Right ventricle myocardium inferior (tissue), 1 donor: ENCODE measurements at places on chromosomes 2 and 18.

DNA sequence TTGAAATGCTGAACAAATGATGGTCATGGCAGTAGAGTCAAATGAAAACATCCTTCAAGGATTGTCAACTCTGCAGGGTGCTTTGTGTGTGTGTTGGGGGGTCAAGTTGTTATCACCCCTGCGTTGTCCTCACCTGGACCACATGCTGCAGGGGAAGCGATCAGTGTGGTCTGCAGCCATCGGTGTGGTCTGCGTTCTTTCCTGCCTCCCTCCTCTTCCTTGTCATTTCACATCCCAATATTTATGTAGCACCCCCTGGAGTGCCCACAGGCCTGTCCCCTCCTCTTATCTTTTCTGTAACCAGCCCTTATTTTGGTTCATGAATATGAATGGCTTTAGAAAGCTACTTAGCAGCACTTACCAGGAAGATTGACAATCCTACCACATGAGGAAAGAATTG, 38.9 kb downstream of the UGP2 start:
- DNase-seq, result no peak

DNA sequence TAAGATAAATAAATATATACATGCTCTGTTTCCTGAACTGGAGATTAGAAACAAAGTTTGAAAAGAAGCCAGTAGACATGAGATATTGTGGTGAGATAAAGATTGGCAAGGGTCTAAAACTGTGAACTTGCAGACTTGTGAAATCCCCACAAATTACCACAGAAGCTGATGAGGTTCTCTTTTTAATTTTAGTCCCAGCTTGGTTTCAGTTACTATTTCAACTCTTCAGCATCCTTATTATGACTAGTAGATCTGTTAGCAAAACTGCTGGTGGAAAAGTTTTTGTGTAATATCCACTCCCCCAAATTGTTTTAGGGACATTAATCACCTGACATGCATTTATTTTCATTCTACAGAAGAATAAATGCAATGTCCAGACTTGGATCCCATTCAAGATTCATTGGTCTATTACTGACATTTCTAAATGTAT, 20.8 kb downstream of the RASGRP3 start:
- DNase-seq, result no peak

- no peak for DNase-seq
Observed at GRCh38 chr18:12012697-12013096, 31.4 kb downstream of the IMPA2 start.

- no peak for DNase-seq
Observed at GRCh38 chr2:177754492-177754873, 318.1 kb downstream of the PDE11A start.

DNA sequence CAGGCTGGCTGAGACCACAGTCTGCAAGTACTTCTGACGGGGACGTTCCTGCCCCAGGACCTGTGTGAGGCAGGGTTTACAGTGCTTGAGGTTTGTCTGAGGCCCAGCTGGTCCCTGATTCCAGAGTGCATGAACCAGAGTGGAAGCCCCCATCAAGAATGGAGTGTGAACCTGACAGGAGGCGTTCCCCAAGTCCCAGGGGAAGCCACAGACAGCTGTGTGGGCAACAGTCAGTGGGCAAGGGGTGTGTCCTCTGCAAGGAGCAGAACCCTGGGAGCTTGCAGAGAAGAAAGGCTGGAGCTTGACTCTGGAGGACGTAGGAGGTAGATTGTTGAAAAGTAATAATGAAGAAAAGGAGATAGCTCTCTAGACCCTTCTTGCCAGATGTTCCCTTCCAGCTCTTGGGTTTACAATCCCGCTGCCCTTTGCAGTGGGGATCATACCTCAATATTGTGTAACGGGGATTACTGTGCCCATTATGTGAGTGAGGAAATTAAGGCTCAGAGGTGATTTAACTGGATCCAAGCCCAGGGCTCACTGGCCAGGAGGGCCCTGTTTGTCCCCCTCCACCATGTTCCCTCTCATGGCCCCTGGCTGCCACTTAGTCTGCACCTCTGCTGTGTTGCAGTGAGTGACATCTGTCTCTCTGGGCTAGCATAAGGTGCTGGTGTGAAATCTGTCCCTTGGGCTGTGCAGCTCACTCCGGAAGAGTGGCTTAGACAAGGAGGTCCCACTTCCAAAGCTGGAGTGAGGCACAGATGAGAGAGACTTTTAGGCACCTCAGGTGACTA, 6.2 kb downstream of the DBI start:
- no peak for DNase-seq

- DNase-seq, result no peak
Observed at GRCh38 chr2:741195-741496, 63.9 kb upstream of the TMEM18 start.

DNA sequence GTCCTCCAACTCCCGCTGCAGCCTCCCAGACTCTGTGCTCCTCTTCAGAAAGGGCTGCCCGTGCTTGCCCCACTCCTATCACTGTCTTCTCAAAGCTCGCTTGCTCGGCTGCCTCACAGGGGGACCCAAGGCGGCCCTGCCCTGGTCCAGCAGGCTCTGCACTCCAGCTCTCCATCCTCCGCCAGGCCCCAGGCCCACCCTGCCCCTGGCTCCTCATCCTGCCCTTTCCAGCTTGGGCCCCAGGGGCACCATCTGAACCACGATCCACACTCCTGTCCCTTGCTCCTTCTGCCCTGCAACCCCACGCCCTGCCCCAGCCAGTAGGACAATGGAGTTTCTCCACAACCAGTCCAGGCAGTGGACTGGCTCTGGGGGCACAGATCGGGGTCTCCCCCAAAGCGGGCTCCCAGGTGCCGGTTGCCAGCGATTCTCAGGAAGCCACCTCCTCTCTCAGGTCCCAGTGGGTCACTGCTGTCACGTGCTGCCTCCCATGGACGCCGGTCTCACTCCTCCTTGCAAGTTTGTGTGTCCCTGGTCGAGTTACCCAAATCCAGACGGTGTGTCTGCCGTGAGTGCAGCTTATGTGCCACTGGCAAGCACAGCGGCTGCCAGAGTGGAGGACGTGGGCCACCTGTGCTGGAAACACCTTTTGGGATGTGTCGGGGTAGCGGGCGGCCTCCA, 238.5 kb downstream of the HDAC4 start:
- DNase-seq, result no peak

GRCh38 chr2:144942516-144943256, 422.8 kb upstream of the ZEB2 start:
- DNase-seq, result no peak

GRCh38 chr2:176553685-176554100, 284.5 kb downstream of the MTX2 start:
- peak; percentile 86 for DNase-seq

- no peak for DNase-seq
Observed at GRCh38 chr2:5026571-5027234, 665.5 kb upstream of the SOX11 start.

GRCh38 chr2:5176764-5177163, 515.4 kb upstream of the SOX11 start:
- DNase-seq, result no peak

DNA sequence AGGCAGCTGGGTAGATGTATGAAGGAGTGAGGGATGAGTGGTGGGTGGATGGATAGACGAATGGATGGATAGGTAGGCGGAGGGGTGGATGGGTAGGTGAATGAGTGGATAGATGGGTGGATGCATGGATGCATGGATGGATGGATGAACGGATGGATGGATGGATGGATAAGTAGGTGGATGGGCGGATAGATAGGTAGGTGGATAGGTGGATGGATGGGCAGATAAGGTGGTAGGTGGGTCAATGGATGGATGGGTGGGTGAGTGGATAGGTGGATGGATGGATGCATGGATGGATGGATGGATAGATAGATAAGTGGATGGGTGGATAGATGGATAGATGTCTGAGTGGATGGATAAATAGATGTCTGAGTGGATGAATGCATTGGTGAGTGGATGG, 30.1 kb downstream of the MLPH start:
- DNase-seq, result no peak

- no peak for DNase-seq
Observed at GRCh38 chr2:48856144-48856543, 100.6 kb upstream of the LHCGR start.

DNA sequence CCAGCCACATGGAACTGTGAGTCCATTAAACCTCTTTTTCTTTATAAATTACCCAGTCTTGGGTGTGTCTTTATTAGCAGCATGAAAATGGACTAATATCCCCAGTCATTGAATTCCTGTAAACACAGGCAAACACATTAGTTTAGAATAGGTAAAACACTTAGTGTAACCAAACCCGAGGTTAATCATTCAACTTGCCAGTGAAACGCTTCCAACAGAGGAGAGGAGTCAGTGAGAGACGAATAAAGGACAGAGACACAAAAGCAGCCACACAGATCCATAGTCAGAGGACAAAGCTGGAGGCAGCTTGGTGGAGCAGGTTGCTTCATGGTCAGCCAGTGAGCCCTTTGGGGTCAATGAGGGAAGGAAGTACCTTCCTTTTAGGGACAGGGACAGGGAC, 348.1 kb downstream of the TGIF1 start:
- DNase-seq, result no peak

- DNase-seq, result no peak
Observed at GRCh38 chr2:35298493-35298892, 1057.1 kb upstream of the CRIM1 start.

DNA sequence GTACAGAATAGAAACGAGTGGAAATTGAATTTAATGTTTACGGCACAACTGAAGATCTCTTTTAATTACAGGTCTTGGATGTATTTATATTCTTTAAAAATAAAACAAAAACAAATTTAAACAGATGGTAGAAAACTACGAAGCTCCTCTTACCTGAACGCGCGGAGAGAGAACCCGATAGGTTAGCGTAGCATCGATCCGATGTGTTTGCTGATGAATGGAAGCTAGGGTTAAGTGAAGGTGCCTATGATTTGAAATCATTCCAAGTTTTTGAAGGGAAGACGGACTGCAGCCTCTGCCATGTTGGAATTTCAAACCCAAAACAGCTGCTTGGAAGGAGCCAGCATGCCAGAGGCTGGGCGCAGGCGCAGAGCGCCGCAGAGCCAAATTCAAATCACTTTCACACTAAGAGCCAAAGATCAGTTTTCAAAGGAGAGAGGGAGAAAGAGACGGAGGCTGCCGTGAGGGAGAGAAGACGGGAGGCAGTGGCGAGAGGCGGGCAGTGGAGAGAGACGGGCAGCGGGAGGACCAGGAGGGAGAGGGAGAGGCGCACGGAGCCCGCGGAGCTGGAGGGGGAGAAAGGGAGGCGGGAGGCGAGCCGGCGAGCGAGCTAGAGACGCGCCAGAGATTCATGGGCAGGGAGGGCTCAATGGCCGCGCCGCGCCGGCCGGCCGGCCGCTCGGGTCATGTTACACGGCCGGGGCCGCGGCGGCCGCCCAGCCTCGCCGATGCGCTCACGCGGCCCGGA, at the start of gene FIGN:
FIGN (minus strand) TSS at position 324 of the 748 bp plus-strand sequence. CDS start 1,081 bp downstream, outside the sequence.
- DNase-seq, result peak; percentile 85

DNA sequence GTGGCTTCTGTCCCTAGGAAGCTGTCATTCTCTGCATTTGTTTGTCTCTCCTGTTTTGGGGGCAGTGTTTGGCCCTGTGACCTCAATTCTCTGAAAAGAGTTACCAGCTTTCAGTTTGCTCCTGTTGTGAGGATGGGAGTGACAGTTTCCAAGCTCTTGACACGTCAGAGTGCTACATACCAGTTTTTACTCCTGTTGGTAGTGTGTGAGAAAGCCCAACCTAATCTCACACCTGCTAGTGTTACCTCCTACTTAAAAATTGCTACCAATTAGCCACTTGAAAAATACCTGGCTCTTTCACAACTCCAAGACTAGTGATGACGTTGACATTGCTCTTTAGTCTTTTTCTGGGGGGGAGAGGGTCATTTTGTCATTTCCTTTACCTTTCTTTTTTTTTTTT, 14.1 kb downstream of the SKA1 start:
- no peak for DNase-seq

GRCh38 chr2:153195342-153195741, 283.2 kb downstream of the RPRM start:
- DNase-seq, result peak; percentile 26

DNA sequence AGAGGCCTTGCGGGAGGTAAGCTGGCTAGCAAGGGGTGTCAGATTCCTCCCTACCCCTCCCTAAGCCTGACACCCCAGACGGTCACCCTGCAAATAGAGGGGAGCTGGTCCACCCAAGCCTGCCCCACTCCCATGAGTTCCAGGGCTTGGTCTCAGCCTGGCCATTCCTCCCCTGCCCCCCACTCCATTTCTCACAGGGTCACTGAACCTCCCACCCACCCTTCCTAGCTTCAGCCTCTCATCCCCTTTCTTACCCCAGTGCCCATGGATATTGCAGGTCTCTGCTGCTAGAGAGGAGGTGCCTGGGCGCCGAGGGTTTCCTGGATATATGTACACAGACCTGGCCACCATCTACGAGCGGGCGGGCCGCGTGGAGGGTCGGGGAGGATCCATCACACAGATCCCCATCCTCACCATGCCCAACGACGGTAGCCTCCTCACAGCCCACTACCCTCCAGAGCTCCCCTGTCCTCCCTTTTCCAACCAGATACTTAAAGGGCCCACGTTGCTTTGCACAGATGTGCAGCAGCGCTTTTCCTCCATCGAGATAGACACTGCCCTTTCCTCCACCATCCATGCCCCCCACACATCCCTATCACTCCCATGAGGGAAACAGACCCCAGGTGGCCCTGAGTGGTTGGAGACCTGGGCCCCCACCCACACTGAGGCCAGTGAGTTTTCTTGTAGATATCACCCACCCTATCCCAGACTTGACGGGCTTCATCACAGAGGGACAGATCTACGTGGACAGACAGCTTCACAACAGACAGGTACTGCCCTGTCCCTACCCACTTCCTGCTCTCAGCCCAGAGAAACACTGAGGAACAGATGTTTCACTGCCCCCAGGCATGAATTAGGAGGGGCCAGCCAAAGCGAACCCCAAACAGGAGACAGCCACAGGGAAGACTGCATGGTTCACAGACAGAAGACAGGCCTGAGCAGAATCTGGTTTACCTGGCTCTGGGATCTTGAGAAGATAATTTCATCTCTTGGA, 15.2 kb upstream of the ANKRD53 start:
- DNase-seq, result no peak
